Effector CD4-positive, alpha-beta T cell (primary cell): ENCODE measurements at places on chromosomes 7 and 10.

GRCh38 chr10:77391605-77392235 is 245.9 kb downstream of the KCNMA1 start:
- no peak for DNase-seq

- DNase-seq, result no peak
Observed at GRCh38 chr10:114471906-114472876, 67.9 kb upstream of the AFAP1L2 start.

GRCh38 chr7:87456247-87456646 is 19.2 kb downstream of the ABCB4 start:
- no peak for DNase-seq

- DNase-seq, result no peak
Observed at GRCh38 chr10:118851062-118852035, 96.6 kb upstream of the CACUL1 start.

- DNase-seq, result no peak
Observed at GRCh38 chr10:89351412-89351779, 23.6 kb downstream of the IFIT3 start.

DNA sequence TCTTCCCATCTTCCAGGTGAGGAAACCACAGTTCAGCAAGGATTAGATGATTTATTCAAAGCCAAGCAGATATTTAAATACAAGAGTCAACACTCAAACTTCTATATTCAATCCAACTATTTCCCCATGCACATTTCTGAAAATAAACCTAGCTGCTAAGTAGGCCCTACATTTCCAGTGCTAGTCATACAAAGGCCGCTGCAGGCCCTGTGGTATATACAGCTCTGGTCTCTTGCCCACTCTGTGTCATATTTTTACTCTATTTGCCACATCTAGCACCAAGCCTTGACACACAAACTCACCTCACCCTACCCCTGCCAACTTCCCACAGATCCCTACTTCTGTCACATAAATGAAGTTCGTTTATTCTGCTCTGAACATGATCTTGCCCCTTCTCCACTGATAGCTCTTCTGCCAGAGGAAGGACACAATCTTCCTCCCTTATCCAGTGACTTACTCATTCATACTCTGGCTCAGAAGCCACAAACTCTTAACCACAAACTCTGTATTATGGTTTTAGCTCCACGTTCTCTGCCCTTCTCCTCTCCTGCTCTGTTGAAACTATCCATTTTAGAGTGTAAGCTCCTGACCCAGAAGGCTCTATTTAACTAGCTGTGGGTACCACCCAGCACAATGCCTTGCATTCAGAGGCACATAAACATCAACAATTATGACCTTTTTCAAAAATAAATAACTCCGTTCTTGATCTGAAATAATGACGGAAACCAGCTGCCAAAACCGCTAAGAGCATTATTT is 180.7 kb downstream of the CPEB3 start:
- DNase-seq, result no peak

- peak; percentile 63 for DNase-seq
Observed at GRCh38 chr7:1532456-1533254, 2.2 kb downstream of the MAFK start.

GRCh38 chr7:75688200-75689136 is 50.3 kb downstream of the HIP1 start:
- DNase-seq, result no peak

DNA sequence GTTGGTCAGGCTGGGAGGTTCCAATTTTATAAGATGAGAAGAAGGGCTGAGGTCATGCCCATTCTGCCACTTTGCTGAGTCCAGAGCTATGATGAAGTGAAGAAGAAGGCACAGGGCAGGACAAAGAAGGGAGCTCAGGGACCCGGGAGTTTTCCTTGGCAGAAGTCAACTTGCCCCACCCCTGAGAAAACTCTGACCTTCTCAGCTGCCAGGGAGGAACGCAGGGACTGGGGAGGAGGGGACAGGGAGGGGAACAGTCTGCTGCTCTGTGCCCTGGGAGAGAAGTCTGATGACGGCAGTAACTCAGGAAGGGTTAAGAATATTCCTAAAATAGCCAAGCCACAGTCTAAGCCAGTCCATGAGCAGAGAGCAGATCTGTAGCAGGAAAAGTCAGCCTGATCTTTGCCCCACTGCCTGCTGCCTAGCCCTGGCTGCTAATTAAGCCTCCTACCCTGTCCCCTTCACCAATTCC is 11.7 kb downstream of the ADIRF start:
- no peak for DNase-seq

DNA sequence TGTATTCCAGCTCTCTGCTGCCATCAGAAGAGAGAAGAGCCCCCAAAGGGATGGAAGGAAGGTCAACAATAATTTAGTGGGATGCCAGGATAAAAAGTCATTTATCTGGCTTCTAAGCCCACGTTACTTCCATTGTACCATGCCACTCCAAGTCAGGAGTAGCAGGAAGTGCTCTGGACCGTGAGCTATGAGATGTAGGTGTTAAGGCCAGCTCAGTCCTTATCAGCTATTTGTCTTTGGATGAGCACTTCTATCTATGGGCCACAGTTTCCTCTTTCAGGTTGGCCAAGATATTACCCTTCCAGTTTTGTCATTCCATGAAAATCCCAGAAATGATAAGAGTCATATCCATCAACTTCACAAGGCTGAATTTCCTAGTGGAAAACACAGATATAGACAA is 119.4 kb upstream of the CACUL1 start:
- no peak for DNase-seq

GRCh38 chr7:48380921-48381320 is 209.7 kb downstream of the ABCA13 start:
- DNase-seq, result no peak
